ENCODE measurements at places on chromosomes 1 and 21.

DNA sequence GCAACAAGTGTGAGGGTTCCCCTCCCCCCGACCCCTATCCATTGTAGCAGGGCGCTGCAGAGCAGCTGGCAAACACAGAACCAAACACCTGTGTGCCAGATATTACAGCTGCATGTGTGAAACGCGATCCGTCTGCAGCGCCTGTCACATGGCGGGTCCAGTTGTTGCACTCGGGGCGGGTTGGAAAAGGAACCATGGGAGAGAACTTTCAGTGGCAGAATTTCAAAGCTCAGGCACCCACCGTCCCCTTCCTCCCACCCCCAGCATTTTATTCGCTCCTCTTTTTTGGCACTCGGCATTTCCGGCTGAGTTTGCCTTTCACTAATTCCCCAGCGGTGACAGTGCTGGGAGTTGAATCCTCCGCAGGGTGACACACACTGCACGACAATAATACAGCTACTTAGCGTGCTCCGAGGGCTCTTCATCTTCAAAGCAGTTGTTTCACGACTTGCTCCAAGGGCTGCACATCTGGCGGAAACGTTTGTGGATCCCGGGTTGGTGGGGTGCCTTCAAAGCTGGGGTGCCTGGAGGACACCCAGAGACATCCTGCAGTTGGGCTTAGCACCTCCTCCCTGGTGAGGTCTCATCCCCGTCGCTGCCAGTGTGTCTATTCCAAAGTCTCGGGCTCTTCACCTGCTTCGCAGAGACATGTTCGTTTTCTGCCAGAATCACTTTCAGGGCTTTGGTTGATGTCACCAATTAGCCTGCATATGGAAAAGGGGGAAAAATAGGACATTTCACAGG, 180.7 kb downstream of the ZBTB18 start:
- DNase-seq = peak; percentile 32

DNA sequence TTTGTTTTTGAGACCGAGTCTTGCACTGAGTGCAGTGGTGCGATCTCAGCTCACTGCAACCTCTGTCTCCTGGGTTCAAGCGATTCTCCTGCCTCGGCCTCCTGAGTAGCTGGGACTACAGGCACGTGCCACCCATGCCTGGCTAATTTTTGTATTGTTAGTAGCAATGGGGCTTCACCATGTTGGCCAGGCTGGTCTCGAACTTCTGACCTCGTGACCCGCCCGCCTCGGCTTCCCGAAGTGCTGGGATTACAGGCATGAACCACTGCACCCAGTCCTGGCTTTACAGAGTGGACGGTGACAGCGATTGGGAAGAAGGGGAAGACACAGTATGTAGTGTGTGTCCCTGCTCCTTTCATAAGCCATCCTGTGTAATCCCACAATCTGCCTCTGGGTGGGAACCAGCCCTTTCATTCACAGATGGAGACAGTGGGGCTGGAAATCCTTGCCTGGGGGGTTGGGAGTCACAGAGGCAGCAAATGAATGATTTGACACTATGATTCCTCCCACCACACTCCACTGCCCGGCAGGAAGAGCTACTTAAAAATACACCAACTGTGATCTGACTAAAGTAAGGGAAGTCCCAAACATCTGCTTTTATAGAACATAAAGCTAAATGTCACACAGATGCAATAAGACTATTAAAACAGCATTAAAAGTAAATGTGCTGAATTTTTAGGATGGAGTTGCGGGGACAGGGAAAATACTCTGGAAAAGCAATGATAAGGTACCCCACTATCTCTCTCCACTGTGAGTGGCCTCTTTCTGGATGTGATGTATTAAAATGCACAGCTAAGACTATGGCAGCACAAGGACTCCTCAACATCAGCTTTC, 4.5 kb downstream of the PARP1 start:
- DNase-seq = no peak

DNA sequence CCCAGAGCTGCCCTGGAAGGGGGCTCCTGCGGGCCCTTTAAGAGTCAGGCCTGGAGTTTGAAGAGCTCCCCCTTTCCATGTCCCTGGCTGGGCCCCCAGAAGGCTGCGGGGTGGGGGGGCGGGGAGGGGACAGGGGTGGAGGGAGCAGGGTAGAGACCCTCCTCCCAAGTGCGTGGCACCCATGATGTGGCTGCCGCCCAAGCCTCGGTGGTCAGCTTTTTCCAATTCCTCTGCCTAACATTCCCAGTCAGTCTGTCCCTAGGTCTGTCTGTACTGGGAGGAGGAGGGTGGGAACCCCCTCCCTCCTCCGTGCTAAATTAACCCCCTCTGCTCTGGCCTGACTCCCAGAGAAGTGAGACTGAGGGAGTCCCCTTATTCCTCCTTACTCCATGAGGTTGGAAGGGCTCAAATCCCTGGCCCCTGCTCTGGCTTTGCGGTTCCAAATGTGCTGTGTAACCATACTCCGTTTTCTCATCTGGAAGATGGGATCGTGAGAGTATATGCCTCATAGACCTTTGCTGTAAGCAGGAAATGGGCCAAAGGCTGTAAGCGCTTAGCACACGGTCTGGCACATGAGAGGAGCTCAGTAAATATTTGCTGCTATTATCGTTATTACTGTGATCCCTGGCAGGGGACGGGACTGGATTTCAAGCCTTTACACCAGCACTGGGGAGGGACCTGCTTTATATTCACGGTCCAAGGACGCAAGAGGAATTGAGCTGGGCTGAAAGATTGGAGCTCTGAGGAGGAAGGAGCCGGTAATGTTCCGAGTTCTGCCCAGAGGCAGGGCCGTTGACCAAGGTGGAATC, 658 bp upstream of the COL16A1 start:
- DNase-seq = no peak

- DNase-seq = no peak
Measured at GRCh38 chr1:71252900-71253299, 172.1 kb upstream of the ZRANB2 start.

- peak; percentile 64 for DNase-seq
Measured at GRCh38 chr1:38062361-38063288, 16.0 kb upstream of the POU3F1 start.

- no peak for DNase-seq
Measured at GRCh38 chr1:37308031-37308960, 166.1 kb upstream of the ZC3H12A start.

GRCh38 chr21:35511696-35512162, 462.6 kb upstream of the RUNX1 start:
- no peak for DNase-seq

GRCh38 chr1:228273720-228274451, 66.0 kb downstream of the OBSCN start:
- no peak for DNase-seq

GRCh38 chr21:19228226-19228625, 824.6 kb upstream of the TMPRSS15 start:
- no peak for DNase-seq

GRCh38 chr1:6545276-6546112, 8.8 kb downstream of the NOL9 start:
- no peak for DNase-seq

DNA sequence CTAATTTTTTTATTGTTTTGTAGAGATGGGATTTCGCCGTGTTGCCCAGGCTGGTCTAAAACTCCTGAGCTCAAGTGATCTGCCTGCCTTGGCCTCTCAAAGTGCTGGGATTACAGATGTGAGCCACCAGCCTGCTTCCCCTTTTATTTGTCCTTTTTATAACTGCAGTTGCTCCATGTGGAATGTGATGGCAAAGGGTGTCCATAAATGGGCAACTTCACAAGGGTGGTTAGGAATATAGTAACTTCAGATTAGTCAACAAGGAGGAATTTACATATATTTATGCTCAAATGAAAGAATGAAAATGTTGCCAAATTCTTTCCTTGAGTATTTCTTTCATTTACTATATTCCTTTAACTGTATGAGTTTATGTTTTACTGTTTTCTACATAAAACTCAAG, 182.9 kb downstream of the BACH1 start:
- no peak for DNase-seq

DNA sequence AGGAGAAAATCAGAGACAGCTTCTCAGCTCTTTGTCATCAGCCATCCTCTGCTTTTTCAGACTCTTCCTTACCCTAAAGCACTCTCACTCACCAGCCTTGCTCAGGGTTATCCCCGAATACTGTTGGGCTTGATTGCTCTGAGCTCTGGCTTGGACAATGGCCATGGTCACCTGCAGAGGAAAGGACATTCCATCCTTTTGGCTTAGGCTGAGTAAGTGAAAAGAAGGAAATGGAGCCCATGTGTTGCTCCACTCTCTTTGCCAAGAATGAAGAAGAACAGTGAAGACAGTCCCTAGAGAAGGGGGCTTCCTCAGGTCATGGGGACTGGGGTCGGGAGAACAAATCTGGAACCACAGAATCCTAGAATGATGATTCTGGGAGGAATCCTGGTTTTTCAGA, 2.3 kb downstream of the MTMR11 start:
- DNase-seq = no peak
